ENCODE measurements at places on chromosomes 1 and 21. TPM values are rescaled to one million over a fixed set of nuclear protein-coding genes. Genes with fewer than 3 reads are reported as not detected.

GRCh38 chr1:156583821-156584622, 4.5 kb downstream of the TTC24 start:
- H3K4me1 ChIP-seq = no peaks in the 10 kb centered on the region
- no peaks in the 10 kb centered on the region for H3K27me3 ChIP-seq
- H3K36me3 ChIP-seq = no peaks in the 10 kb centered on the region
- DNase-seq = peak; percentile 61
- H3K27ac ChIP-seq = no peak overlapping the region
- no peak overlapping the region for H3K4me3 ChIP-seq

DNA sequence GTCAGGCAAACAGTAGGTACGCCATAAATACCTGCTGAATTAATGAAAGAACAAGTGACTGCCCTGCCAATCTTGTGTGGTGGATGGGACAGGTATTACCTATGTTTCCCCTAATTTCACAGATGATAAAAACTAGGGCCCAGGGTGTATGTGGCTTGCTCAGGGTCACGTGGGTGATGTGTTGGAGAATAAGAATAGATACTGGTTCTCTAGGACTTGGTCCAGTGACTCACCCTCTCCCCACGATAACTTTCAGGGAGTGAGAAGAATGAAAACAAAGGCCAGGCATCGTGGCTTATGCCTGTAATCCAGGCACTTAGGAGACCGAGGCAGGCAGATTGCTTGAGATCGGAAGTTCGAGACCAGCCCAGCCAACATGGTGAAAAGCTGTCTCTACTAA, 26.7 kb downstream of the SLC26A9 start:
- H3K4me3 ChIP-seq = no peak overlapping the region
- H3K27me3 ChIP-seq = no peaks in the 10 kb centered on the region
- no peak overlapping the region for H3K27ac ChIP-seq
- no peak for DNase-seq

Gene SH2D1B
- not detected for total RNA-seq

DNA sequence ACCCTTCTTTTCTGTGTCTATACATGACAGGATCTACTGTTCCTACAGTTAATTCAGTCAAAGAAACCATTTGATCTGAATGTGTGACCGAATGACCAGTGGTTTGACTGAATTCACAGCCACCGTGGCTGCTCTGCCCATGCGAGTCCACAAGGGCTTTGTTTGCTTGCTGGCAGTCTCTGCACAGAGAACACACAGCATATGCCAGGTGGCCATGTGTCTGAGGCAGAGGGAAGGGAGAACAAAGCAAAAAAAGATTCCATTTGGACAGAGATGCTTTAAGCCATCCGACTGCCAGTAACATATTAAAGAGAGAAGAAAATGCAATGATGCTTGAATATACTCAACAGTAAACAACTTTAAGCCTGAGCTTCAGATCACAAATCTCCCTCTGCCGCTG, 737.8 kb upstream of the CXADR start:
- H3K4me1 ChIP-seq = no peaks in the 10 kb centered on the region
- no peak overlapping the region for H3K27ac ChIP-seq
- H3K4me3 ChIP-seq = no peak overlapping the region
- DNase-seq = no peak
- no peaks in the 10 kb centered on the region for H3K36me3 ChIP-seq
- H3K27me3 ChIP-seq = no peaks in the 10 kb centered on the region

- H3K36me3 ChIP-seq = no peaks in the 10 kb centered on the region
- DNase-seq = no peak
- H3K27me3 ChIP-seq = peaks cover 3% of the 10 kb centered on the region
- no peak overlapping the region for H3K4me3 ChIP-seq
Measured at GRCh38 chr1:152143150-152143887, 15.7 kb downstream of the RPTN start.

DNA sequence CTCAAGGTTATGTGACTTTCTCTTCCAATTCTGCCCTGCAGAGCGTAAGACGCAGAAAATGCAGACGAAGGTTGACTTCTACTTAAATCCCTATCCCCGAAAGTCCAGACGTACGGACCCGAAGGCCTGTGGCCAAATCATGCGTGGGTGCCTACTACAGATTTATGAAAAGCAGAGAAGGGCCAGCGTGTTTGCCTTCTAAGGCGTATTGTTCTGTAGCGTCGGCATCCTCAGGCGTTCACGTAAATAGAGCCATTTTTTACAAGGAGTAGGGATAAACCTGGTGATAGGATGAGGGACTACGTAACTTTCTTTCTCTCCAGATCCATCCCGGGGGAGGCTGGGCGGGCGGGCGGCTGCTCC, 222 bp upstream of the GIPC2 start:
- no peaks in the 10 kb centered on the region for H3K4me1 ChIP-seq
- no peaks in the 10 kb centered on the region for H3K36me3 ChIP-seq
- no peak overlapping the region for H3K27ac ChIP-seq
- DNase-seq = no peak
- no peak overlapping the region for H3K4me3 ChIP-seq
- H3K27me3 ChIP-seq = no peaks in the 10 kb centered on the region

DNA sequence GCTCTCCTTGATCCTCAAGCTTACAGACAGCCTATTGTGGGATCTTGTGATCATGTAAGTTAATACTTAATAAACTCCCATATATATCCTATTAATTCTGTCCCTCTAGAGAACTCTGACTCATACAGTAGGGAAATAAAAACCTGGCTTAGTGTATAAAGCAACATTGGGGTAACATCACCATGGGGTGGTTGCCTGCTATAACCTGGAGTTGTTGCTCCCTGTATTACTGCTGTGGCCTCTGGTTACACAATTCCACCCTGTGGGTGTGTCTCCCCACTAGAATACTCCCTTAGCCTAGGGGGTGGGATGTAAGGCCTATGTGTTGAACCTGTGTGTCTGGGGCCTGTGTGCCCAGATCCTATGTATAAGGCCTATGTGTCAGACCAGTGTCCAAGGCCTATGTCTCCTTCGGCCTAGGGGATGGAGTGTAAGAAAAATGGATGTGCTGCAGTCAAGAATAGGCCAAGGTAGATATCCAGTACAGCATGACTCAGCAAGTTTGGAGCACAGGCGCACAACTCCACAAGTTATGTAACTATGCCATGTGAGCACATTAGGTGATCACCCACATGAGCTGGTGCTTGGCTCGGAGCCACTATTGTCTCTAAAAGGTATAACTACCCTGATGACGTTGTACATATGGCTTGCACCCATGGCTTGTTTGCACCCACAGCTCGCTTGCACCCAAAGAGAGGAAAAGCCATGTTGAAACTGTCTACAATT, 96.8 kb upstream of the C1orf21 start:
- no peak for DNase-seq
- H3K36me3 ChIP-seq = no peaks in the 10 kb centered on the region
- H3K4me1 ChIP-seq = no peaks in the 10 kb centered on the region
- H3K4me3 ChIP-seq = no peak overlapping the region

Gene DLGAP3
- total RNA-seq = not detected

Gene LIN28A
- total RNA-seq = not detected

Gene GPR3
- total RNA-seq = 0.98 TPM

GRCh38 chr1:166164995-166165660, 1.7 kb downstream of the FAM78B start:
- H3K4me1 ChIP-seq = no peaks in the 10 kb centered on the region
- peaks cover 30% of the 10 kb centered on the region for H3K27me3 ChIP-seq
- no peaks in the 10 kb centered on the region for H3K36me3 ChIP-seq

DNA sequence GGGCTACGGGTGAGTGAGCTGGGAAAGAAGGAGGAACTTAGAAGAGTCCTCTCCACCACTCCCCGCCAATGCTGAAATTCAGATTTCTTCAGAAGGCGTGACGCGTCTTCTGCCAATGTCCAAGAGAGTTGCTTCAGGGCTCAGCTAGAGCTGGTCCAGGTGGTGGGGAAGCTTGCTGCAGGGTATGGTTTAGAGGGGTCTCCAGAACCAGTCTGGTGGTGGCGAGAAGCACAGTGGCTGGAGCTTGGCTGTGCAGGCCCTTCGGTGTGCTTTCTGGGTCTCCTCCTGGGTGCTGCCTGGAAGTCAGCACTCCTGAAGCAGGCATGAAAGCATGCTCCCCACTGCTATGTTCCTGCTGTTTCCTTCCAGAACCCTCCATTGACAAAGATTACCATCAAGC, 387.2 kb downstream of the PTPRU start:
- no peaks in the 10 kb centered on the region for H3K27me3 ChIP-seq
- no peak for DNase-seq

DNA sequence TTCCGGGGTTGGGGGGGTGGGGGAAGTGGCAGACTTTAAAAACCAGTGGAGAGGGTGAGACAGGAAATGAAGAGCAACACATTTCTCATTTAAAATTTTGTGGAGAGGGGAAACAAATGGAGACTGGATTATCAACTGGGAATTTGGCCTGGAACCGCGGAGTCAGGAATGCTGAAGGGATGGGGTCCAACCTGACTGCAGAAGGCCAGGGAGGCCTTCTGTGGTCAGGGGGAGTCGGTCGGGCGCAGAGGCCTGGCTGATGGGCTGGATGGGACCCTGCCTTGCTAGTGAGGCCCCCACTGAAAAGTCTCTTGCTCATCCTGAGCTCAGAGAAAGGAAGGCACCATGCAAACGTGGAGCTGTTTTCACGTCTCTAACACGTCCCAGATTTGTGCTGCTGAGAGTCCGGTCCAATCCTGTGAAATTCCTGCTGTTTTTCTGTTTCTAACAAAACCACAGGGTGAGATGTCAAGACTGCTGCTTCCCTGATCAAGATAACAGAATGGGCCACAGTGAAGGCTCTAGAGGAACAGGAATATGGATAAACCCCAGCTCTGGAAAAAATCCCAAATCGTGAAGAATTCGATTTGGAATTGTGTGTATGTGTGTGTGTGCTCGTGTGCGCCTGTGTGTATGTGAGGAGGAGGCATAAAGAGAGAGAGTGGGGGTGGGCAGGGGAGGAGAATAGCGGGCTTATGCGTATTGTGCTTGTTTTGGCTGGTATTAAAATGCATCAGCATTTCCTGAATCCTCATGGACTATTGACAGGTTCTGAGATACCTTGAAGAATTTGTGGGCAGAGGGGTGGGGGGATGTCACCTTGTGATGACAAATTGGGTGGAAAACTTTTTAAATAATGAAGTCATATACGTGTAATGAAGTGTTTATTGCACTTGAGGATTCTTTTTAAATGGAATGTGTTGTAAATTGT, 117.4 kb downstream of the NGF start:
- no peak overlapping the region for H3K27ac ChIP-seq
- H3K36me3 ChIP-seq = no peaks in the 10 kb centered on the region
- H3K4me1 ChIP-seq = peaks cover 62% of the 10 kb centered on the region
- no peak for DNase-seq

Gene TSPEAR
- total RNA-seq = not detected

- no peak overlapping the region for H3K27ac ChIP-seq
- no peaks in the 10 kb centered on the region for H3K36me3 ChIP-seq
- H3K4me1 ChIP-seq = peaks cover 29% of the 10 kb centered on the region
- DNase-seq = no peak
Measured at GRCh38 chr1:8086055-8086454, 59.9 kb upstream of the ERRFI1 start.

Measured in PC-9 (cell line).